ENCODE measurements at places on chromosomes 4 and X.

GRCh38 chr4:183831026-183831446, 74.1 kb upstream of the STOX2 start:
- DNase-seq, result no peak

- DNase-seq, result no peak
Measured at GRCh38 chrX:53494436-53494835, 60.3 kb upstream of the HSD17B10 start.

GRCh38 chrX:74784629-74785028, 140.6 kb downstream of the NEXMIF start:
- DNase-seq, result no peak

GRCh38 chrX:40098264-40099054, 701 bp upstream of the BCOR start:
- peak; percentile 45 for DNase-seq

DNA sequence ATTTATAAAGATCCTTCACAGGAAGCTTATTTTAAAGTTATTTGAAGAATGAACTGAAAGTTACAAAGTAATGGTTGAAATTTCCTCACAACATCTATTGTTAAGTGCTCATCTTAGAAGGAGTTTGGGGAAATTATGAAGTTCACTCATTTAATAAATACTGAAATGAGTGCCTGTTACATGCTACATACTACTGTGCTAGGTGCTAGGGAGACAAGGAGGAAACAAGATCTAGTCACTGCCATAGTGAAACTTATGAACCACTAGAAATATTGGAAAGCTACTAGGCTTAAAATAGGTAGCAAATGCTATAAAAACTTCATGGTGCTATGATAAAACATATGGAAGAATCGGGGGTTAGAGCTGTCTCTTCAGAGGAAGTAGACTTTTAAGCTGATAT, 97.1 kb downstream of the JADE1 start:
- no peak for DNase-seq

- no peak for DNase-seq
Measured at GRCh38 chr4:156505341-156505955, 466.2 kb downstream of the PDGFC start.

GRCh38 chrX:51569561-51569960, 49.2 kb downstream of the CENPVL3 start:
- DNase-seq, result no peak

DNA sequence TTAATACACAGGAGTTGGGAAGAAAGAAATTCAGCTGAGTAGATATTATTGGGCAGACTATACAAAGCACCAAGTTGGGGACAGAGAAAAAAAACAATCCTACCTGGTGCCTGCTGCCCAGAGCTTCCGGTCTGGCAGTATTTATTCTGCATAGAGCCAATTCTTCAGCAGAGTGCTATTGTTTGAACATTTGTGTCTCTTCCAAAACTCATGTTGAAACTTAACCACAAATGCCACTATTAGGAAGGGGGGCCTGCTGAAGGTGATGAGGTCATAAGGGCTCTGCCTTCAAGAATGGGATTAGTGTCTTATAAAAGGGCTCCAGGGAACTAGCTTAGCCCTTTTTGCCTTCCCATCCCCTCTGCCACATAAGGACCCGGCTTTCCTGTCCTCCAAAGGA, 136.2 kb downstream of the EVC2 start:
- no peak for DNase-seq

- DNase-seq, result no peak
Measured at GRCh38 chr4:39476187-39476895, 17.5 kb downstream of the LIAS start.

DNA sequence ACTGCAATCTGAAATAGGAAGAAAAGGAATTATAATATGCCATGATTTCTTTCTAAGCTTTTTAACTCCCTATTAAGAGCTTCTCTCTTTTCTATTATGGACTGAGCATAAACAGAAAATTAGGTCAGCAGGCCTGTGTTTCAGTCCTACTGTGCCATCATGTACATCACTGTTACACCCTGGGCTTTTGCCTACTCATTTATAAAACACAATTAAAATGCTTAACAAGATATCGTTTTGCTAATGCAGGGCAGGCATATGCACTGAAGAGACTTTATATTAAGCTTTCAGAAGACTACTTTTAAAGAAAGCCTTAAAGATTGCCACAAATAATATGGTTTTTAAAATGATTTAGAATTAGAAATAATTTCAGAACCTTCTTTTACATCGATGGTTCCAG, 828 bp upstream of the BBS12 start:
- no peak for DNase-seq

DNA sequence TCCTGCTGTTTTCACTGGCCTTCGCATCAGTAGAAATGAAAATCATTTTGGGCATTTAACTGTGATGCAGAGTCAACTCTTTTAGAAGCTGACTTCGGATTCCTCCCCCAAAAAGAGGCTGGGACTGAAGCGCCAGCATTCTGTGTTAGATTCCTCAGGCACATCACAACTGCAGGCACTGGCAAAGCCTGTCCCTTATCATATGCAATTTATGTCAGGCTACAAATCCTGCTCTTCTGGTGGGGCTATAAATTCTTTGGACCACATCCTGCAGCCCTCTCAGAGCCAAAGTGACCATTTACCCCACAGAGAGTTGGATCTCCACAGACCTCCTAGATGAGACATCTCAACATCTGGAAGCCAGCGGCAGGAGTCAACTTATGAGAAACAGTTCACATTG, 138.4 kb downstream of the CBR4 start:
- DNase-seq, result no peak

DNA sequence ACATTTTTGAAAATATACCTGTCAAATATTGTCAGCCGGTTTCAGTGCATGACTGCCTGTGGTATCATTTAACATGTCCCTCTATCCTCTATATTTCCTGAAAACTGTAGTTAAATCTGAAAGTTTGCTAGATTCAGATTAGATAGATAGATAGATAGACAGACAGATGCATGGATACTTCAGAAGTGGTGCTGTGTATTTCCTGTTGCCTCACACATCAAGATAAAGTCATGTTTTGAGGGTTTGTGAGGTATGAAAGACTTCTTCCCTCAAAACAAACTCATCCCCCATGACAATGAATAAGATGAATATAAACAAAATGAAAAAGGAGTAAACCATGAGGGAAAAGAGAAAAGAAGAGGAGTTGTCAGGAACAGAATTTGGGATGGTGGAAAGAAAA, 6.0 kb upstream of the BST1 start:
- no peak for DNase-seq

DNA sequence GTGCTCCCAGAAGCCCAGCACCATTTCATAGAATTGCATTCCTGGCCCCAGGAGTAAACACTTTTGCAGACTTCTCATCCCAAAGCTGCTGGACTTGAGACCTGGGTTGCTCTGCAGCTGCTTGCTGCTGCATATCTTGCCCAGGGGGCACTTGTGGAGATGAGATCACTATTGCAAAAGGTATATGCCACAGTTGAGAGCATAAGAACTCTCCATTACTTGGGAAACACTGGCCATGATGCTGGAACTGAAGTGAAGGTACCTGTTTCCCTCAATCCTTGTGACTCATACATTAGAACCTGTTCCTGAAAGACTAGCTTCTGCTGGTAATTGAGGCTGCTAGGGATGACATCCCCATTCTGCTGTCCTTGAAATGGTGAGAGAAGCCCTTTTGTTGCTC, 43.1 kb upstream of the WDR1 start:
- DNase-seq, result no peak

DNA sequence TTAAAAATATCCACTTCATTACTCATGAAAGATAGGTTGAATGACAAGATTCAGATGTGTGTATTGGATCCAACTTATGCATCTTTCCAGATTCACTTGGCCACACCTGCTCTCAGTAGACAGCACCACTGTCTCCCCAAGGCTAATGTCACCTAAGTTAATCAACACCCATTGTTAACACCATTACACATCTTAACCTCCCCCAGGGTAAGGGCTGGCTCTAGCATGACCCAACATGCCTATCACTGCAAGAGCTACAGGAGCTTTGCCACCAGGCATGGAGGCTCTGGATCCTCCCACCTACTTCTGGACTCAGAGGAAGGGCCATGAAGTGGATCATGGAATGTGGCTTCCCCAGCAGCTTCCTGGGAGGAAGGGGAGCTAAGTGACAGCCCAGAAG, 32.8 kb upstream of the LSM6 start:
- DNase-seq, result no peak

- no peak for DNase-seq
Measured at GRCh38 chrX:102558607-102559006, 40.7 kb upstream of the ARMCX5 start.

GRCh38 chr4:77662396-77662795, 56.8 kb downstream of the CXCL13 start:
- no peak for DNase-seq

DNA sequence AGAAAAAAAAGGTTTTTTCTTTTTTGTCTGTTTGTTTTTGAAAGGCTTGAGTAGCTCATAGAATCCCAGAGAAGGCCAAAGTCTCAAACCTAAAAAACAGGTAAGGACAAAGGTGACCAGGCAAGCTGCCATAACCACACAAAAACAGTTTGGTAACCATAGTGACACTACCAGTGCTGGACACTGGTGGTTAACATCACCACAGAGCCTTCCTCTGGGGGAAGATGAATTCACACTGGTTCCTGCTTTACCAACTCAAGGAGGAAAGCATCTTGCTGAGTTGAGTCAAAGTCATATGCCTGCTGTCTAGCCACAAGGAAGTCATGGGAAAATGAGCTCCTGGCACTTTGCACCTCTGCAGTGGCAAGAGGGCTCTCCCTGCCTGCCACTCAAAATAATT, 32.5 kb downstream of the IDS start:
- DNase-seq, result no peak
